ENCODE measurements at places on chromosomes 6 and 20.
A peak's percentile ranks its signal among the peaks of the same experiment; 100 is the strongest.

DNA sequence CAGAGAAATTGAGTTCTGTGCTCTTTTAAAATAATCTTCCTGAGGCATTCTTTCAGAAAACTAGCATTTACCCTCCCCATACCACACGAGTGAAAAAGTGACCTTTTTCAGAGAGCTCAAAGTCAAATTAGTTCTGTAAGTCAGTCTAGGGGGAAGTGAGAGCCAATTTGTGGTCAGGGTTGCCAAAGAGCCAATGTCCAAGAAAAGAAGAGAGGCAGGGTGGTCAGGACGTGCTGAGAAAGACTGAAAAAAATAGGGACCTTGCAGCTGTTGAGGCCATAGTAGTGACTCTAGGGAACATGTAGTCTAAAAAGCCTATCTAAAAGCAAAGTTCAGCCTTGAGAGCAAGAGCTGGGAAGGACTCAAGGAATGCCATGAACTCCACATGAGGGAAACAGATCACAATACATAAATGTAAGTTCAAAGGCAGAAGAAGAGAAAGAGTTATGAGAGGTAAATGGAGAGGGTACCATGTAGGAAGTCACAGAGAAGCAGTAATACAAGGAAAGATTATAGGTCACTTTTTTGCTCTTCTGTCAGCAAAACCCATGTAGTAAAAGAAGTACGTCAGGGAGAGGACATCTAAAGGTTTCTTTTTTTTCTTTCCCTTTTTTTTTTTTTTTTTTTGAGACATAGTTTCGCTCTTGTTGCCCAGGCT, 565.1 kb upstream of the FLRT3 start:
- no peak for DNase-seq

DNA sequence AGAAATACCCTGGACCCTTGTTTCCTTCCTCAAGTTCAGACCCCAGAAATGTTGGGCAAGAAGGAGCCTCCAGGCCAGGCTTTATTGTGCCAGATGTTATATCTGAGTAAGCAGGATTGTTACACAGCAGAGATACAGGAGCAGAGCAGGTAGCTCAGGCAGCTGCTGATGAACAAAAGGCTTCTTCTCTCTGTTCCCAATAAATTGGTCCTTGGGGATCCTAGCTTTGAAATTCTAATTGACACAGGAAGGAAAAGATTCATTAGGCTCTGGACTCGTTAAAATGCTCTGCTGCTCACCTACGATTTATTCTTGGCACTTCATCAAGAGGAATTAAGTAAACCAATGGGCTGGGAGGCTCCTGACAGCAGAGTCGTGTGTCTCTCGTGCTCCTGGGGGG, 54.2 kb downstream of the RALY start:
- no peak for DNase-seq

DNA sequence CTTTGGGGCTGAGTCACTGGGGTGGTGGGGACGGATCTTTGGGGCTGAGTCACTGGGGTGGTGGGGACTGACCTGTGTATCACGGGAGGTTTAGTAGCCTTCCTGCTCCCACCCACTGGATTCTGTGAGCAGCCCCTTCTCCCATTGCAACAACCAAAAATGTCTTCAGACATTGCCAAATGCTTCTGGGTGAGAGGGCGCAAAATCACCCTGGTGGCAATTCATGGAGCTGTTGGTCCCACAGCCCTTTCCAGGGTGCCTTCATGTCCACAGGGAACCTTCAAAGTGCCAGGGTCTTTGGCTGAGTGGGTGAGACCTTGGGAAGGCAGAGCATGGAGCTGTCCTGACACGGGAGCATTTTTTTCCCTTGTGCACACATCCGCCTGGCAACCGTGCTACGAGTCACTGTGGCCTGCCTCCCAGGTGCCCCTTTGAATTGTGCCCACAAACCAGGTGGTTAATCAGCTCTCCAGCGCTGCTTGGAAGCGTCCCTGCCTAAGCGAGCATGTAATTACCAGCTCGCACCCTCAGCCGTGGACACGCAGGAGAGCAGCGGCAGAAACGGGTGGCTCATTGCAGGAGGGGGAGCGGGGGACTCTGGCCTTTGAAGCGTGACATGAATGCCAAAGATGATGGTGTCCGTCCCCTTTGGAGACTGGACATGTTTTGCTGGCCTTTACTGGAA, 27.4 kb upstream of the APCDD1L start:
- no peak for DNase-seq

GRCh38 chr6:24861934-24862333, 63.2 kb upstream of the ARMH2 start:
- no peak for DNase-seq

DNA sequence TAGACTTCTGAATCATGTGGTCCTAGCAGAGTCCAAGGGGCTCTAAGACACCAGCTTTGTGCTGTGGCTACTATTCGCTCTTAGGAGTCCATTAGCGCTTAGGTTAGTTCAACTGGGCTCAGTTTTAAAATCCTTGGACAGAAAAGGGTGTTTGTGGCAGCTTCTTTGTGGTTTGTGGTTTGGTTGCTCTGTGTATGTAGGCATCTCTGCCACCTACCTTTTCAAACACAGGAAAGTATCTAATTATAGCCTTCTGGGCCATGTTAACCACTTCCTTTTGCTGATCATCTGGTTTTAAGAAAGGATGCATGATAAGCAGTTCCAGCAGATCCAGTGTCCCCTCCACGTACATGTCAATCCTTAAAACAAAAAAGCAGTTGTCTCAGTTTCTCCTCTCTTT, 10.8 kb downstream of the GSTA4 start:
- no peak for DNase-seq

- DNase-seq: no peak
Measured at GRCh38 chr6:149108038-149108748, 209.3 kb upstream of the TAB2 start.

DNA sequence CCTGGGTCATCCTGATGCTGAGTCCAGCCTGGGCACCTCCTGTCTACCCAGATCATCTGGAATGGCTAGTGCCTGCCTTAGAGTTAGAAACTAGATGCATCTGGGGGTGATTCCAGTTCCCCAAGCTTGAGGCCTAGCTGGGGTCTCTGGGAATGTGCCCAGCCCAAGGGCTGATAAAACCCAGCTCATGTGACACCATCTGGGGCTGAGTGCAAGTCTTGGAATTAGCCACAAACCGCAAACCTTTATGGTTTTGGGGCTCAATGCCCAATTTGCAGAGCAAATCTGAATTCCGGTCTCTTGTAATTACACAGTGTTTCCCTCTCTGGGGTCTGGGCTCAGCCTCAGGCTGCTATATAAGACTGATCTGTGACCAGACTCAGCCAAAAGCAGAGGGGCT, at the start of gene BPIFB4:
Gene BPIFB4 (plus strand): TSS at position 385 of the 400 bp plus-strand sequence. CDS start 1,884 bp downstream, outside the sequence.
- no peak for DNase-seq

DNA sequence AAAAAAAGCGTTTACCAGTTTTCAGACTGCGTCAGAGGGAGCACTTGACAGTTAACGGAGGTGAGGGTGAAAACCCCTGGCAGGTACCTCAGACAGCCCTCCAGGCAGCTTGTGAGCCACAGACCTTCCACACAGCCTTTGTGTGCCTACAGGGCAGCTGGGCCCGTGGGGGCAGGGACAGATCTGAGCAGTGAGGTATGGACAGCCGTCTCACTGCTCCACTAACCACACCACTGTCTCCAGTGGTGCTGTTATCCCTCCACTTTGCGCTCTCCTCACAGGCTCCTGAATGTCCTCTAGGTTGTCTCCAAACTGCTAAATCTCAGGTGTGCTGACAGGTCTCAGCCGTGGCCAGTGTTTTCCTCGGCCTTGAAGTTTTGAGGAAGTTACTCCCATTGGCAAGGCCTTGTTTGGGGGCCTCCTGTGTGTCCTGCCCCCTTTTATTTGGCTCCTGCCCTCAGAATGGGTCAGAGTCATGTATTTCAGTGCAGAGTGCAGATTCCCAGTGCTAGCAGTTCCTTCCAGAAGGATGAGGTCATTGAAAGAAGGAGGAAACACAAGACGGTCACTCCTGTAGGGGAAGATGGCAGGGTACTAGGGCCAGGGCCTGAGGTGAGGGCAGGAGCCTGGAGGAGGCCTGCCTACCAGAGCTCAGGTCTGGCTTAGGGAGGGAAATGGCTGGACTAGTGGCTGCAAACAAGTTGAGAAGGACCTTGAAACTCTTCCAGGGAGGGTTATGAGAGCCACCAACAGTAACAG, 11.8 kb downstream of the GFRA4 start:
- DNase-seq: peak; percentile 71

DNA sequence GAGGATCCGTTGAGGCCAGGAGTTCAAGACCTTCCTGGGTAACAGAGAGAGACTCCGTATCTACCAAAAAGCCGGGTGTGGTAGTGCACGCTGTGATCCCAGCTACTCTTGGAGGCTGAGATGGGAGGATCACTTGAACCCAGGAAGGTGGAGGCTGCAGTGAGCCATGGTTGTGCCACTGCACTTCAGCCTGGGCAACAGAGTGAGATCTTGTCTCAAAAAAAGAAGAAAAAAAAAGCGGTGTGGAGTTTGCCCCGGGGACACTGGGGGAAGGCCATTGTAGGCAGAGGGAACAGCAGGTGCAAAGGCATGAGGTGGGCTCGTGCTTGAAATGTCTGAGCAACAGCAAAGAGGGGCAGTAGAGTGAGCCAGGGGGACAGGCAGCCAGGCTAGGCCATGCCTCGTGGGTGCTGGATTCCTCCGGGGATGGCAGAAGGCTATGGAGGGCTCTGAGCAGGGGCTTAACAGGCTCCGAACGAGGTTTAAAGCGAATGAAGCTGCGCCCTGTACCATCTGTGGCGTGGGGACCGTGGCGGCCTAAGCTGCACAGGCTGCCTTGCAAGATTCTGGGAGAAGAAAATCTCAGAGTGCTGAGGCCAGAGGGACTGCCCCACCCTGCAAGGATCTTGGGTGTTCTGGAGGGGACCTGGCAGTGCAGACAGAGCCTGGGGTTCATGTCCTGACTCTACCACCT, 36.9 kb upstream of the NOL4L start:
- no peak for DNase-seq

DNA sequence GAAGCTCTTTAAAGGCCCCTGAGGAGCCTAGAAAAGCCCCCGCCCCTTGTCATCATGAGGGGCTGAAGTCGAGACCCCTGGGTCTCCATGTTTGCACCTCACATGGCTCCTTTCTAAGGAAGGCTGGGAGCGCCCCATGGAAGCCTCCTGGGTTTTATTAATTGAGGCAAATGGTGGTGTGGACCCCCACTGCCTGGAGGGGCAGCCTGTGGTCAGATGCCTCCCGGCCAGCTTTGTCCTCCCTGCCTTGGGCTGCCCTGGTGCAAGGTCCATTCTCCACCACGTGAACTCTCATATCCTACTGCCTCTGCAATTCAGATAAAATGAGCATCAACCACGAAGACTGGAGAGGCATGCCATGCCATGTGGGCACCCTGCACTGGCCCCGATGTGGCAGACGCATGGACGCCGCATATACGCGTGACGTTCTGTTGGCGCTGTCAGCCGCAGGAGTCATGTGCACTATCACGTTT, 295.5 kb downstream of the TAF4 start:
- DNase-seq: no peak

DNA sequence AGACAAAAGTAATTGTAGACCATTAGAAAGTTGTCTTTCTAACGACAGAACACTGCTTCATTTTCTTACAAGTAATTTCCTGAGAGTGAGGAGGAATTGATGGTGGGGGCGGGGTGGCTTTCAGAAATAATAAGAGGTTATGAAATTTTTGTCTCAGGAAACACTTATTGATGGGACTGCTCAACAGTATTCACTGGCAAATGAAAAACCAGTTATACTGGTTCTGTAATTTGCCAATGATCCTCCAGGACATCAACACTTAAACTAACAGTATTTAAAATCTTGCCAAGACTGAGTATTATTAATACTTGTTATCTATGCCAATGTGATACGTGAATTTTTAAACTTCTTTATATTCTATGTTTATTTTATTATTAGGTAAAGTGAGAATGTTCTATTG, 41.8 kb upstream of the FUT9 start:
- no peak for DNase-seq

GRCh38 chr20:25277051-25277801, 29.3 kb downstream of the PYGB start:
- DNase-seq: no peak

DNA sequence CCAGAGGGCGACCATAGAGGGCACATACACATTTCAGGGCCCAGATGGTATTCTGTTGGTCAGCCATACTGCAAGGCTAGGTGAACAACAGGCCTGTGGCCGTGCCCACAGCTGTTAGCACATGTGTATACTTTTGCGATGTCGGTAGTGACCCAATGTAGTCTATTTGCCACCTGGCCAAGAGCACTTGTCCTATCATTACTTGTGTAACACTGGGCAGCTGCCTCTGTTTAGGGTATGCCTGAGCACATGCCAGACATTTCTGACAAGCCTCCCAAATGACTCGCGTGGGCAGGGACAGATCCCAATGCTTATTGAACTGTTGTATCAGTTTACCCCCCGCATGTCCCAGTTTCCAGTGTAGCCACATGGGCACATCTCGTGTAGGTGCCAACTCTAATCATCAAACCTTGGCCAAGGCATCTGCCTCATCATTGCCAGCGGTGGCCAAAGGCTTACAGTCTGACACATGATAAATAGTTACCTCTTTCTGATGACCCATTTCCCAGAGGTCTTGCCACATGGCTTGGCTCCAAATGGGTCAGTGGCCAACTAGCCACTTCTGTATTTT, 74.4 kb upstream of the FBXL4 start:
- no peak for DNase-seq

DNA sequence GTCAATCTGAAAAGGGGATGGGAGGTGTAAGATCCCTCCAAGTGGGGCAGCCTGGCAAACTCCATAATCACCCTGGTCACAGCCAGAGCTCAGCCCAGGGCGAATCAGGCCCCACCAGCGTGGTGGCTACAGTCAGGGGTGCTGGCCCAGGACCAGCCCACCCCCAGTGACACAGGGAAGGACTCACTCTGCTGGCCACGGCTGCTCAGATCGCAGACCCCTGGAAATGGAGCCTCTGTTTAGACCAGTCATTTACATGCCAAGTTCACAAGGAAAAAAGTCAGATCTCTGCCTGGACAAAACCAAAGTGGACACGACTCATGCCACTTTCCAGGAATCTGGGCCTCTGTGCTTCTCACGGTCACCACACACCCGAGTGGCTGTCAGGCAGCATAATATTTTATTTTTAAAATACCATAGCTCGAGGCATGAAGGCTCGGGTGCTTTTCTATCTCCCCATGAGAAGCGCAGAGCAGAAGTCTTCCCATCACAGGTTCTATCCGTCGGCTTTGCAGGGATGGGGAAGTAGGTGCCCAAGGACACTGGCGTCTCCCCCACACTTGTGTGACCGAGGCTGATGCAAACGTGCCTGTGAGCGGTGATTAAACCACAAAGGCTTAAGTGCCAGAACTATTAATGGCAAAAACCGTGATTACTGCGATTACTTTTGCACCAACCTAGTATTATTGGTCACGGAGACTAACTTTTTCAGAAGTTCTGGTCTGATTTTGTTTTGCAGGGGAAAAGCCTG, 13.0 kb downstream of the PXDC1 start:
- no peak for DNase-seq

DNA sequence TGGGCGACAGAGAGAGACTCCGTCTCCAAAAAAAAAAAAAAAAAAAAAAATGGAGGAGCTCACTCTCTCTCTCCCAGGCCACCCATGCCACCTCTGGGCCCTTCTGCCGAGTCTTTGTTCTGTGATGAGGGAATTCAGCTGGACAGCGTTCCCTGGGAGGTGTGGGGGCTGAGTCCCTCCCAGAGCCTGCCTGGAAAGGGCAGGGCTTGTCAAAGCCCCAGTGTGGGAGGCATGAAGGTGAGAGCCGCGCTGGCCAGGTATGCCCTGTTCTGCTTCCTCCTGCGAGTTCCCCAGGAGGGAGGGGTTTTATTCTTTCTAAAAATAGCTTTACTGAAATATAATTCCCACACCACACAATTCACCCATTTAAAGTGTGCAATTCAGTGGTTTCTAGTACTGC, 69.6 kb downstream of the TMEM242 start:
- DNase-seq: no peak
